BJ (cell line): ENCODE measurements at places on chromosomes 5 and 9.
A peak's percentile ranks its signal among the peaks of the same experiment; 100 is the strongest.

GRCh38 chr5:169063316-169063953 is 237.5 kb downstream of the SLIT3 start:
- DNase-seq: no peak

GRCh38 chr5:147464211-147464610 is 45.7 kb downstream of the DPYSL3 start:
- DNase-seq: no peak

DNA sequence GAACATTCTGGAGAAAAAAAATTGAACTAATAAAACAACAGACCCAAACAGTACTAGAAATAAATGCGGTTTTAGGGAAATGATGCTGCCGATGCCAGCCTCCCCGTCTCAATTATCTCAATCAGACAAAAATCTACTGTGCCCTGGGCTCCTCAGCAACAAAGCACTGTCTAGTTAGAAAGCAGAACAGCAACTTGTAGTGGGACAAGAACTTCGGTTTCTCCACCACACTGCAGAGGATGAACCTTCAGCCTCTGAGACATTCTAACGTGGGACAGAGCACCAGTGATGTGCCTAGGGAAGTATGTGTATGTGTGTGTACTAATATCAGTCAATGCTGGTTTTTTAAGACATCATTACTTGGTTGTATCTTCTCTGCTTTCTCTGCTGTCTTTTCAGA is 11.1 kb upstream of the CAST start:
- DNase-seq: no peak

DNA sequence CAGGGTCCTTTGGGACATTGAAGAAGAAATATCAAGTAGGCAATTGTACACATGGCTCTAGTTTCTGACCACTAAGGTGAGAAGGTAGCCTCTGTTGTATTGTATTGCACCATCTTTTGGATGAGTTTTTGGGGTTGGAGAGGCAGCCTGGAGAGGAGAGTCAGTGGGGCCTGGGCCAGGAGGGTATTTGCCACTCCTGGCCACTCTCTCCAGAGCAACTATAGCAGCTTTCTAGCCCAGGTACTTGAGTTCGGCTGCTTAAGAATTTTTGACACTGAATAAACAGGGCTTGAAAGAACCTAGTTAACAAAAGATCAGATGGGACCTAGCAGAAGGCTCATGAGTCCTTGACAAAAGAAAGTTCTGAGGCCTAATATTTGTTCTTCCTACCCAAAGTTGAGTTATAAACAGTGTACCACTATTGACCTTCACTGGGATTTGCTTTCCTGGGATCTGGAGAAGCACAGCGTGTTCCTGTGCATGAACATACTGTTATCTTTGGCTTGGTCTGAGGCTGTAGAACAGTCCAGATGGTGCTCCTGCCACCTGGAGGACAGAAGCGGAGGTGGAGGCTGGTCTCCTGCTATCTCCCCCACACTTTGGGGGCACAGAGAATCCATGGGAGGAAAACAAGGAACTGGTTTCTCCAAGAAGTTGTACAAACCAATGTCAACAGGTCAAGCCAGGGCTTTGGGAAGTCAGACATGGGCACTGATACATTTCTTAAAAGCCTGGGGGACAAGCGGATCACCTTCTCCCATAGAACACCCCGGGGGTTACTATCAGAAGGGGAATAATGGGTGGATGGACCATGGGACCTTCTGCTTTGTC is 110.4 kb upstream of the LIFR start:
- DNase-seq: no peak

- DNase-seq: no peak
Observed at GRCh38 chr5:53067641-53068040, 41.9 kb downstream of the MOCS2 start.

DNA sequence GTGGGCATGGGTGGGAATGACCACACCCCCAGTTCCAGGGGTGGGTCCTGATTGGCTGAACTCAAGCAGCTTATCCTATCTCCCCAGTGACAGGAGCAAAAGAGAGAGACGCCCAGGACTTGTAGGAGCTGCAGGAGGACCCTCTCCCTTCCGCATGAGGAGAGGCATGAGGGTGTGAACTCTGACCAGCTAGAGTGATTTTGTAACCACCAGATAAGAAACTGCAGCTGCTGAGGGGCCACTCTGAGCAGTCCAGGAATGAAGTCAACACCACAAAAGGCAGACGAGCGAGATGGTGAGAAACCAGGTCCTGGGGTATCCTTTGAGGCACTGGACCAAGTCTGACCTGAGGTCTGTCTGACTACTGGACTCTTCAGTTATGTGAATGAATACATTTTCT is 521.9 kb downstream of the BNC2 start:
- DNase-seq: no peak

GRCh38 chr9:137167747-137168572 is 1.9 kb downstream of the LRRC26 start:
- no peak for DNase-seq

- DNase-seq: no peak
Observed at GRCh38 chr5:35618781-35619180, 1.1 kb downstream of the SPEF2 start.

GRCh38 chr5:138874771-138875551 is at the start of gene LRRTM2:
Gene LRRTM2, minus strand, starts transcription at chr5:138875335. Its CDS starts 424 bp downstream, at chr5:138874911.
- DNase-seq: peak; percentile 24

- DNase-seq: no peak
Observed at GRCh38 chr9:130872912-130873503, 23.6 kb downstream of the QRFP start.

- no peak for DNase-seq
Observed at GRCh38 chr5:1652873-1653697, 129.3 kb upstream of the LPCAT1 start.

DNA sequence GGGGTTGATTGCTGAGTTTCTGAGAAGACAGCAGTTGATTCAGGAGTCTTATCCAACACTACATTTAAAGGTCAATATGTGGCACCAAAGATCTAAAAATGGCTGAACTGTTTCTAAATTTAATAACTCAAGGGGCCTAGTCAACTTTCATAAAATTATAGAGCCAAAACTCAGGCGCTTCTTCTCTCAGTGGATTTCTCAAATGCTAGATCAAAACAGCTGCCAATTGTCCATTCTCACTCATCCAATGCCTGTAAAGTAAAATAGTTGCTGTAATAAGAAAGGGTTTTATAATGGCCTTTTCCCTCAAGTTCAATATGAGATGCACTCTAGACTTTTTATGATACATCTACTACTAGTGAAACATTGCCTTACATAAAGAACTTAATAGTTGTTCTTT is 26.5 kb downstream of the ADAMTSL1 start:
- DNase-seq: no peak

DNA sequence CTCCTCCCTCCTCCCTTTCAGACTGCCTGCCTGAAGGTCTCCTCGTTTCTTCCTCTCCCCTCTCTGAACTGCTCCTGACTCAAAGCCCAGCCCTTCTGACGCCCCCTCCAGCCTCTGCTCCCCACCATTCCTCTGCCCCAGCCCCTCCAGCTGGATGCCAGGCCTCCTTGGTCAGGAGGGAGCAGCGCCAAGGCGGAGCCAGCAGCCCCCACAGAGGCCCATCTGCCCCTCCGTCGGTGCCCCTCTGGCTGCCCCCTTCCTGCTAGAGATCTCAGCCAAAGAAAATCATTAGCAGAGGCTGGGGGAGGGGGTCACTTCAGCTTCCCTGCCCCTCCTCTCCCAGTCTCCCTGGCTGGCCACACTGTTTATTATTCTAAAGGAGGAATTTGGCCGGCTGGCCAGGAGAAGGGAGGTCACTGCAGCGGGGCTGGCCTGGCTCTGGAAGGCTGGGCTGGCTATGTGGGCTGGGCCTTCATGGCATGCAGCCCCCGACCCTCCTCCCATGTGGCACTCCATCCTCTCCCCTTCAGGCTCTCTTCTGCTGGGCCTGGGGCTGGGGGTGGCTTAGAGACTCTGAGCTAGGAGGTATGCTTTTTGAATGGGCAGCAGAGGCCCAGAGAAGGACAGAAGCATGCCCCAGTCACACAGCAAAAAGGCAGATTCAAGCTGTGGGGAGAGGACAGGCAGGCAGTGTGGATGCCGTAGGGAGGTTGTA is 16.9 kb downstream of the PDGFRB start:
- DNase-seq: peak; percentile 77

- DNase-seq: no peak
Observed at GRCh38 chr9:72924154-72924790, 28.6 kb downstream of the ALDH1A1 start.

DNA sequence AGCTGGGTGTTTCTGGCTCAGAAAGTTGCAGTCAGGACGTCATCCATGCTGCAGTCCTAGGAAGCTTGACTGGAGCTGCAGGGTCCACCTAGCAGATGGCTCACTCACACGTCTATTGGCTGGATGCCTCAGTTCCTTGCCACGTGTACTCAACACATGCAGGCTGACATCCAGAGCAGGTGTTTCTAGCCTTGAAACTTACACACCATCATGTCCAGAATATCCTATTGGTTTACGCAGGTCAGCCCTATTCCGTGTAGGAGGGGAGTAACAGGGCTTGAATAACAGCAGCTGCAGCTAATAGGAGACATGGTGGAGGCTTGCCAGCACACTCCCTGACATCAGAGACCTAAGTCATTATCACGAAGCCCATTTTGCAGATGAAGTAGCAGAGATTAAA is 473.5 kb downstream of the ACTL7B start:
- DNase-seq: no peak

GRCh38 chr5:59592101-59592500 is 301.4 kb downstream of the PDE4D start:
- no peak for DNase-seq

DNA sequence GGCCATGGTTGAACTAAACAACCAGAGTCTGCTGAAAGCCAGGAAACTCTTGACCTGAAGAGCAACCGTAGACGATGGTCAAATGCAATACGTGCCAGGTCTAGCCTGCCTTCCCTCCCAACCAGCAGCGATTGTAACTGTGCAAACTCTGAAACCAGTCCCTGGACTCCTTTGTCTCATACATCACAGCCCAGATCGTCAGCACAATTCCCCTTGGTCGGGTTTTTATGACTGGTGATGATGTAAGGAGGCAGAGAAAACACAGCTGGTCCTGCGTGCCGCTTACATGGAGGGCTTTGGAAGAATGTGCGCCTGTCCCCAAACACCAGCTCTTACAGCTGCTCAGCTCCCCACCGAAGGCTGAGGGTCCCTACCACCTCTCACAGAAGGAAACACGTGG is 24.6 kb downstream of the SMIM23 start:
- no peak for DNase-seq

- no peak for DNase-seq
Observed at GRCh38 chr5:1343931-1344901, 683 bp downstream of the CLPTM1L start.

- DNase-seq: no peak
Observed at GRCh38 chr5:44443172-44443571, 54.0 kb upstream of the FGF10 start.

DNA sequence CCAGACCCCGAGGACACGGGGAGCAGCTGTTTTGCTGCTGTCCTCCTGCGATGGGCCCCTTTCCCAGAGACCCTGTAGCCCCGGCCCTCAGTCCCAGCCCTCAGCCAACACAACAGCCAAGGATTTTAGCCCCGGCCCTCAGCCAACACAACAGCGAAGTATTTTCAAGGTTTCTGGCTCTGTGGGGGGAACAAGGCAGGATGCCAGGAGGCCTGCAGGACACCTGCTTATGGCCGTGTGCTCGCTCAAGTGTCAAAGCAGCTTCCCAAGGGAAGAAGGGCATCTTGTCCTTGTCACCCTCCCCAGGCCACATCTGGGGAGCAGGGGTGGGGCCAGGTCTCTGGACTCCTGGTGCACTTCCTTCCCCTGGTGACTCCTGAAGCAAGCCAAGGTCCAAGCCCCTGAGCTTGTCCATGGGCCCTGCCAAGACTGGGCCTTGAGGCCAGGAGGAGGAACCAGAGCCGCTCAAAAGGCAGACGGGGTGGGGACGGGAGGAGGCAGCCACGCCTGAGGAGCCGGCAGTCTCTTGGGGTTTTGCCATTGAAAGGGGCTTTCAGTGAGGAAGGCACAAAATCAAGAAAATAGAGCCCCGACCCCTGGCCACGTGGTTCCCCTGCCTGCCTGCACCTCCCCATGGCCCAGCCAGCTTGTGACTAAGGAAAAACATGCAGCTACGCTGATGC is 10.8 kb downstream of the KCNT1 start:
- no peak for DNase-seq

DNA sequence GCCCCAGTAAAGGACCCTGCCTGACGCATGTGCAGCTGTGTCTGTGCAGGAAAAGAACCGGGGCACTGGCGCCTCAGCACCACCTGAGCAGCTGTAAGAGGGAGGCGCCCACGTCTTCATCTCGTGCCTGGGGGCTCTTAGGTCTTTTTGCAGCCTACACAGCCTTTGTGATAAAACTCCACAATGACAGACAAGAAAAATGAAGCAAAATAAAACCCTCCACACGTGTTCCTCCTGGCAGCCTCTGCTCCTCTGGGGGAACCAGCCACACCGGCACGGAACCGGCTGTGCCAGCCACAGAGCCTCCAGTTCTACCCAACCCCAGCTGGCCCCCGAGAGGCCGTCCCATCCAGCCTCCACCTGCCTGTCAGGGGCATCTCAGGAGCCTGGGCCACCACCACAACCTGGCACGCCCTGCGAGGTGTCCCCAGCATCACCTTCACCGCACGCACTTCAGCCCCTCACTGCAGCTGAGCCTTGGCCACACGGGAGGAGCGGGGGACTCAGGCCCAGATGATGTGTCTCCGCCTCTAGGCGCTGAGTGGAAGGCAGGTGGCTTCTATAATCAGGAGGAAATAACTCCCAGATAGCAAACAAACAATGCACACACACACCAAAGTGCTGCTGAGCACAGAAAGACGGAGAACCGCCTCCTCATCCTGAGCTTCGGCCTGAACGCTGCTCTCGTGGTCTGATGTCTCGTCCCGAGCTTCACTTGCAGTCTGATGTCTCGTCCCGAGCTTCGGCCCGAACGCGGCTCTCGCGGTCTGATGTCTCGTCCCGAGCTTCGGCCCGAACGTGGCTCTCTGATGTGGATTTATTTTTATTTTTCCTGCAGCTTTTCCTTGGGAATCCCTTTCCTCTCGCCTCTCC is 28.6 kb upstream of the NSMF start:
- no peak for DNase-seq

GRCh38 chr5:141992349-141992963 is 20.4 kb downstream of the GNPDA1 start:
- DNase-seq: no peak

GRCh38 chr5:65061250-65061973 is 292.7 kb downstream of the CWC27 start:
- DNase-seq: no peak

GRCh38 chr5:73497497-73498056 is 665 bp upstream of the BTF3 start:
- no peak for DNase-seq

GRCh38 chr5:39587675-39588074 is 162.9 kb upstream of the DAB2 start:
- no peak for DNase-seq

- no peak for DNase-seq
Observed at GRCh38 chr5:19140276-19140675, 847.7 kb downstream of the CDH18 start.

DNA sequence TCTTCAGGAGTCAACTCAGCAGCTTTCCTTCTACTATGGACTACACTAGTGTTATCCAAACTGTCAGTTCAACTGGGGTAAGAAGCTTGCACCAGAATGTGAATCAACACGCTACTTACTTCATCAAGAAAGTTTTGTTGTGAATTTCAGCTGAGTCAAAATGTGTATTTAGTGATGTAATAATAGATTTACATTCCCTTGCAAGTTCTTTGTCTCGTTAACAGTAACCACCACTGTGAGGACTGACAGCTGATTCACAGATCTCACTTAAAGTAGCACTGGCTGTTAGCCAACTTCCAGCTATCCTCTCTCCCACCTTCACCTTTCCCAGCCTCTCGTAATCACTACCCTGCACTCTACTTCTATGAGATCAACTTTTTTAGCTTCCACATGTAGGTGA is 445.3 kb downstream of the NTRK2 start:
- no peak for DNase-seq

- DNase-seq: no peak
Observed at GRCh38 chr9:35716230-35716629, 15.8 kb downstream of the TLN1 start.
